Right ventricle myocardium superior (tissue), 1 donor: ENCODE measurements at places on chromosomes 2 and 18. TPM values are rescaled to one million over a fixed set of nuclear protein-coding genes. Genes with fewer than 3 reads are reported as not detected.

CDH7 gene
- total RNA-seq, result not detected

EPB41L3 gene
- total RNA-seq, result 6.8 TPM

SIX3 gene
- not detected for total RNA-seq

HOXD13 gene
- not detected for total RNA-seq

SP5 gene
- 0.46 TPM for total RNA-seq

SCYGR4 gene
- total RNA-seq, result not detected

- peak; percentile 69 for DNase-seq
Observed at GRCh38 chr18:12946549-12947284, 1.1 kb upstream of the SEH1L start.

DNA sequence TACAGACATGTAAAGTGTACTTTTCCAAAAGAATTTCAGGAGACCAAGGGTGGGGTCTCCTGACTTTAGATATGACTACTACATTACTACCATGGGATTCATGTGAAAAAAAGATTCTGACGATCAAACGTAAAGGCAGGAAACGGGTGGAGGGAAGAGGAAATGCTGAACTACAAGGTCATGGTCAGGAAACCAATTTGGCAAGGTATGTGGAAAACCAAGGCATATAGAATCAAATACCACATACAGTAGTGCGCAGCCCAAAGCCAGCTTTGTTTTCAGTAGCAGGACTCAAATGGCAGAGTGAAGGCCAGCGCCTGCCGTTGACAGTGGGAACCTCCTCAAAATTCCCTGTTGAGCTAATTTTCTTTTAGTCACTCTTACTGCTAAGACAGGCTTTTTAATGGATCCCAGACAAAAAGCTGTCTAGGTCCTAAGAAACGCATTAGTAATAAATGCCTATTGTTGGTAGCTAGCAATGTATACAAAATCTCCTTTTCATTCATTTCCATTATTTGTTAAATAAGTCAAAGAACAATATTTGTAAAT lies 57.6 kb upstream of the SERTAD2 start:
- no peak for DNase-seq

- DNase-seq, result no peak
Observed at GRCh38 chr2:44061876-44062275, 66.1 kb upstream of the LRPPRC start.

DNA sequence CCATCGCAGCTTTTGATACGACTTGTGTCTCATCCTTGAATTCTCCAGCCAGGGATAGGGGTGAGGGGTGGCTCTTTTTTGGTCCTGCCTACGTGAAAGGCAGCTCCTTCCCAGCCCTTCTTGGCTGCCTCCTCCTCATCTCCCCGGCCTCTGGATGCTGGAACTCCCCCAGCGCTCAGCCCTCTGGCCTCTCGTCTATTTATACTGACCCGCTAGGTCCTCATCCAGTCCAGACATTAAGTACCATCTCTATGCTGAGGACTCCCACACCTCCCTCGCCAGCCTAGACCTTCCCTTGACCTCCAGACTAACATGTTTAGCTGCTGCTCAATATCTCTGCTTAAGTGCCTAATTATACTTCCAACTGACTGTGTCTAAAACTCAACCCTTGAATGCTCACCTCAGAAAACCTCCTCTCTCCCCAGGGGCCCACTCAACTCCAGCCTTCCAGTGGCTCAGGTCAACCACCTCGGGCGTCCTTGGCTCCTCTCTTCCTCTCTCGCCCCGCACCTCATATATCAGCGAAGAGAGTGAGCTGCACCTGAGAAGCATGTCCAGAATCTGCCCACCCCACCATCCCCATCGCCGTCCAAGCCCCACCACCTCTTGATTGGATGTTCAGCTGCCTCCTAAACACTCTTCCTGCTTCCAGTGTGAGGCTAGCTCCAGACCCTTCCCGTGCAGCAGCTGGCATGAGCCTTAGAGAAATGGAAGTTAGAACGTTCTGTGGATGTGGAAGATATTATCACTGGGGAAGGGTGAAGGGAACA lies 34.8 kb downstream of the TOGARAM2 start:
- DNase-seq, result peak; percentile 78

DNA sequence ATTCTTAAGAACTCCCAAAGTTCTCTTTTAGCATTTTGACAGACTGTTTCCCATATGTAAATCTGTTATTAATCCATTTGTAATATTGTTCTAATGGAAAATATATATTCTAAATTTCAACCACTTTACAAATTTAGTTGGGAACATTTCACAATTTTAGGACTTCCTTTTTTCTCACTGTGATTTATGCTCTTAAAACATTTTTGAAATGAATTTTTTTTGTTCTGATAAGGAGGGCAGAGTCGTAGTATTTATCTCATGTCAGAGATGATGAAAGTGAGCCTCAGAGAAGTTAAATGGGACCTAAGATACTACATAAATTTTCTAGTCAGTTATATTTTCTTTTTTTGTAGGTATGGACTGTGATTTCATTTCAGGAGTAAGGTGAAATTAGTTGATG lies 26.6 kb downstream of the RASGRP3 start:
- no peak for DNase-seq

- DNase-seq, result no peak
Observed at GRCh38 chr2:4020153-4020552, 316.8 kb downstream of the DCDC2C start.

GRCh38 chr18:9913151-9913525 lies 678 bp upstream of the VAPA start:
- DNase-seq, result no peak

DNA sequence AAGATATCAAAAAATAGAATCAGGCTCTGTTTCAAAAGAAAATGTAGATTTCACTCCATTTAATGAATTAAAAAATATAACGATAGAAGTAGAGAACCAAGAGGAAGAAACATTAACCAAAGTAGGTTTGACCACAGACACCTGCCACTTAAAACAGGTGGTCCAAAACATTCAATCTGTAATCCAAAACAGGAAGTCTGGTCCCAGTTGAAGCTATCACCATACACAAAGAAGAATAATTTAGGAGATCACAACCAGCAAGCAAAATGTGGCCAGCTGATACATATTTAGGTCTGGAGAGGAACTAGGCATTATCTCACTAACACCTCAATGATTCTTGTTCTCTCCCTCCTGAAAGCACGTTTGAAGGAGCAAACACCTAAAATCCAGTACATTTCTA lies 73.1 kb downstream of the FTCDNL1 start:
- no peak for DNase-seq

DNA sequence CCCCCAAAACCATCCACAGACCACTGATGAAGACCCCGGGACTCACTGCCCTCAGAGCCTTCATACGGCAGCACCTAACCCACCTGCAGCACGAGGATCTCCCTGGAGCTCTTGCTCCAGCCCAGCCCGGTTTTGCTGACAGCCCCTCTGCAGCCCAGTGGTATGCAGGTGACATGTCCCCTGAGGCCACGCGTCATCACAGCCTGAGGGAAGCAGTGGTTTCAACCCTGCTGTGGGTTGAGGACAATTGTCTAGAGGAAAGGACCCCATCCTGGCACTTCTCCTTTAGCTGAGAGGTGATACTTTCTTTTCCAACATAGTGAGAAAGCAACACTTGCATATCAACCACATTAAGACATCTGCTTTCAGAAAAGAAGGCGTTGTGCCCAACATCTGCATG lies 134.0 kb downstream of the SEPTIN10 start:
- DNase-seq, result peak; percentile 5

GRCh38 chr2:235614176-235614860 lies 120.5 kb downstream of the AGAP1 start:
- DNase-seq, result no peak

- DNase-seq, result no peak
Observed at GRCh38 chr18:61727241-61728193, 165.3 kb downstream of the RNF152 start.

GRCh38 chr2:25877431-25878360 lies 591 bp downstream of the ASXL2 start:
- DNase-seq, result peak; percentile 61

DNA sequence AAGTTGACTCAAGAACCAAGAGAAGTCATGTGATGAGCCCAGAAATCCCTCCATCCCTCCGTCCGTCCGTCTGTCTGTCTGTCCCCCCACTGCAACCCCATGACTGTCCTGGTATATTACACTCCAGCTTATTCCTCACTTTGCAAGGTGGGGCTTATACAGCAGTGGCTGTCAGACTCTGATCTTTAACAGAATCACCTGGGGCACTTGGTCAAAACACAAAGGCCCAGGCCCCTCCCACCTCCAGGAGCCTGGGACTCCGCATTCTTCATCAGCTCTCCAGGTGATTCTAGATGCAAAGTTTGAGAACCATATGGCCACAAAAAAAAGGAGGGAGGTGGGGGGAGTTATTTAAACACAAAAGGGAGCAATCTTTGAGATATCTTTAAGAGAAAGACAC lies 61.4 kb downstream of the MYO5B start:
- DNase-seq, result no peak

DNA sequence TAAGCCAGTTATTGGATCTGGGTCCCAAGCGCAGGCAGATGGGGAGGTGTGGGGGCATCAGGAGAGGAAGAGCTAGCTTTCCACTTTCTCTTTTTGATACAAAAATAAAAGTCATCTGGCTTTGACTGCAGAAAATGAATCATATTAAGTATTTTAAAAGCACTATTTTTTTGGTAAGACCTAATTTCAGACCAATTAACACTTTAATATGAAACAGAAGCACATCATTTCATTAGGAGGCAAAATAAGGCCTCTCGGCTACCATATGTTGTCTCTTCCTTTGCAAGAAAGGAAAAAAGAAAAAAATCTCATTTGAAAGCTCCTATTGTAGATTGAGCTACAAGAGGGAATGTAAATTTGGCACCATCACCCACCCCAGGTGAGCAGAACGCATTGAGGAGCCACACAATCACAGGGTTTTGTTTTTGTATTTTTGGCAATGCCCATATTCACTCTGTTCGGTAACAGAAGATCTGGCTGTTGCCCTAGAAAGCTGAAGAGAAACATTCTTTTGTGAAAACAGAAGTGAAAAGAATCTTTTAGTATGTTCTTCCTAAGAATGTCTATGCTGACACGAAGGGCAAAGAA lies 390.7 kb upstream of the ETAA1 start:
- DNase-seq, result no peak

GRCh38 chr18:78713069-78713468 lies 266.5 kb upstream of the SALL3 start:
- no peak for DNase-seq

DNA sequence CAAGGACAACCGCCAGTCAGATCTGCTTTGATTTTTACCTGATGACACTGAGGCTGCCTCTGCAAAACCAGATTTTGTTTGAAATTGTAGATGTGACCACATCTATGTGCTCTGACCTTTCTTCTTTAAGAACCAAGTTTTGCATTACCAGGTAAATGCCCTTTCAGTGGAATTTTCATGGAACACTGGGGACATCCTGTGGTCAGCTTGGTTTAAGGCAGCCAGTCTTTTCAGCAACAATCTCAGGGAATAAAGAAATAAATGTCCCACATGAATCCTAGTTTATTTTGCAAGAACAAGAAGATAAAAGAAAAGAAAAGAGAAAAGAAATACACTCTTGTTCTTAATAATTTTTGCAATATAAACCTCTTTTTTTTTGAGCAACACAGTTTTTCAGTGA lies 90.6 kb downstream of the POU3F3 start:
- no peak for DNase-seq

DNA sequence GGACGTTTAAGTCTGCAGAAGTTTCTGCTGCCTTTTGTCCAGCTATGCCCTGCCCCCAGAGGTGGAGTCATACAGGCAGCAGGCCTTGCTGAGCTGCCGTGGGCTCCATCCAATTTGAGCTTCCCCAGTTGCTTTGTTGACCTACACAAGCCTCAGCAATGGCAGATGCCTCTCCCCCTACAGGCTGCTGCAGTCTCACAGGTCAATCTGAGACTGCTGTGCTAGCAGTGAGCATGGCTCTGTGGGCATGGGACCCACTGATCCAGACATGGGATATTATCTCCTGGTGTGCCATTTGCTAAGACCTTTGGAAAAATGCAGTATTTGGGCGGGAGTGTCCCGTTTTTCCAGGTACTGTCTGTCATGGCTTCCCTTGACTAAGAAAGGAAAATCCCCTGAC lies 726.0 kb downstream of the ERBB4 start:
- DNase-seq, result no peak

DNA sequence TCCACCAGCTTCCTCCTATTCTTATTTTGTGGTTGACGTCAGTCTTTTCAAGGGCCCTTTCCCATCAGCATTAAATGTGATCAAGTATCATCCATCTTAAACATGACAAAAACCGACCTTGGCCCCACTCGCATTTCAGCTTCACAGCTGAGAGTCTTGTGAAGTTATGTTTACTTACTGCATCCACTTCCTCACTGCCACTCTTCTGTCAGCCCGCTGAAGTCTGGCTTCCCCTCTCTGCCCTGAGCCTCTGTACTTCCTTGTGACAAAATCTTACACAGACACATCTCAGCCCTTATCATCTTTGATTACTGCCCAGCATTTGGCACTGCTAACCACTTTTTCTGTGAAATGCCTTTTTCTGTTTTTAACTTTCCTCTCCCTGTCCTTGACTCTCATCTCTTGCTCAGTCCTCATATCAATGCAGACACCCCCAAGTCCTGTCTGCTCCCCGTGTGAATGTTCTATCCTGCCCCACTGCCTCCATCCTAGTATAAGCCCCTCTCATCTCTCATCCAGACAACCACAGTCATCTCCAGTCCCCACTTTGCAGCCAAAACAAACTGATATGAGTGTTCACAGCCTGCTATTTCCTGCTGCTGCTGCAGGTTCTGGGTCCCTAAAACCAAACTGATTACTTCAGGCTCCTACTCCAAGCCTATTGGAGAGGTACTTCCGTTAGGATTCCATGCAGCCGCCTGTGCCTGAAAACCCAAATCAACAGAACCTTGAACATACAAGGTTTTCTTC lies 31.4 kb downstream of the FOSL2 start:
- DNase-seq, result no peak
